Activated T-cell treated with anti-CD3 and anti-CD28 coated beads, Interleukin-2, amount 50 U/mL, for 72 hours (primary cell): ENCODE measurements at places on chromosomes 2 and 18.

GRCh38 chr2:235330775-235331451 is 162.9 kb upstream of the AGAP1 start:
- DNase-seq = no peak

GRCh38 chr18:79393181-79393634 is 2.5 kb upstream of the NFATC1 start:
- no peak for DNase-seq

DNA sequence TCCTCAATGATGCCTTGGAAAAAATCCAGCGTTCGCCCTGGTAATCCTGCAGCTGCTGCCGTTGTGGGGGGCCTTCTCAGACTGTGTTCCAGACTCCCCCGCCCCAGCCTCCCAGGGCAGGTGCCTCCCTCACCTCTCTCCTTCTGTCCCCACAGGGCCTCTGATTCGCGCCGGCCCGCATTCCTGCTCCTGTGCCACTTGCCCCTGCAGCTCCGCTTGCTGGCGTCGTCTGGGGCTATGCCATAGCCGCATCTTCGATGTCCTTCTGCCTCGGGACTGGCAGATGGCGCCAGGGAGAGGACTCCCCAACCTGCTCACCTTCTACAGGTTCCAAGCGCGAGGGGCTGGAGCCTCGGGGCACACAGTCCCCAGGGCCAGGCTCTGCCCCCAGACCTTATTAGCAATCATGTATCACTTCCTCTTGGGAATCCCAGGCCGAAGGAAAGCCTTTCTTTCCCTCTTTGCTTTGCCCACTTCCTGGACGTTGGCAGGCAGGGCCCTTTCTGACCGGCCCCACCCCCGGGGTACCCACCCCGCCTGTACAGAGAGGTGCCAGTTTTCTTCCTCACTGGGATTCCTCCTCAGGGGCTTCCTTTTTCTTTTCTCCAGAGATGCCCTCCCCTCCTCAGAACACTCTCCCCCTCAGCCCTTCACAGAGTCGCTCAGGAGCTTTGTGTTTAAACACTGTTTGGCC is 4.4 kb downstream of the SPATA3 start:
- no peak for DNase-seq

DNA sequence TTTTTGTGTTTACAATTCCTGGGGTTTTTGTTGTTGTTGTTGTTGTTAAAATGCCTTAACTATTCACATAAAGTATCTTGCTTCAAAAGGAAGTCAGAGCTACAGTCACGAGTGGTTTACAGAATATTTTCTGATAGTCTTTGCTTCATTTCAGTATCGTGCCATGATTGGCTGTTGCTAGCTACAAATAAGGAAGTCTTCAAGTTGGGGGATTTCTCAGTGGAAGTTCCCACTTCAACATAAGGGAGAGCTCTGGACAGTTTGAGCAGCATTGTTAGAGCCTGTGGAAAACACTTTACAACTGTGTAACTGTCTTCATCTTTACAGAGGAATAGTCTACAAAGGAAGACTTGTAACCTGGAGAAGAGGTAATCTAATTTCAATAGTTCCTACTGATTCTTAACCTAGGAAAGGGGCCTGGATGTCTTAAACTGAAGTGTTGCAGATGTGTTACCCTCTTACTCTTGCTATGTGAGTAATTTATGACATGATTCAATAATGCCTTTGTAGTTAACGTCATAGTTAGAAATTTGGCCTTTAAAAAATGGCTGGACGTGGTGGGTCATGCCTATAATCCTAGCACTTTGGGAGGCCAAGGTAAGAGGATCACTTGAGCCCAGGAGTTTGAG is 23.4 kb upstream of the TANK start:
- peak; percentile 44 for DNase-seq

GRCh38 chr2:86026744-86027065 is 79.0 kb downstream of the POLR1A start:
- no peak for DNase-seq

DNA sequence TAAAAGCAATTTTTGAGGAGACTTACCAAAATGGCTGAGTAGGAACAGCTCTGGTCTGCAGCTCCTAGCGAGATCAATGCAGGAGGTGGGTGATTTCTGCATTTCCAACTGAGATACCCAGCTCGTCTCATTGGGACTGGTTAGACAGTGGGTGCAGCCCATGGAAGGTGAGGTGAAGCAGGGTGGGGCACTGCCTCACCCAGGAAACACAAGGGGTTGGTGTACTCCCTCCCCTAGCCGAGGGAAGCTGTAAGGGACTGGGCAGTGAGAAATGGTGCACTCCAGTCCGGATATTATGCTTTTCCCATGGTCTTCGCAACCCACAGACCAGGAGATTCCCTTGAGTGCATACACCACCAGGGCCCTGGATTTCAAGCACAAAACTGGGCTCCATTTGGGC is 419.0 kb downstream of the NUP35 start:
- no peak for DNase-seq
